ENCODE measurements at places on chromosomes 2 and 18.

DNA sequence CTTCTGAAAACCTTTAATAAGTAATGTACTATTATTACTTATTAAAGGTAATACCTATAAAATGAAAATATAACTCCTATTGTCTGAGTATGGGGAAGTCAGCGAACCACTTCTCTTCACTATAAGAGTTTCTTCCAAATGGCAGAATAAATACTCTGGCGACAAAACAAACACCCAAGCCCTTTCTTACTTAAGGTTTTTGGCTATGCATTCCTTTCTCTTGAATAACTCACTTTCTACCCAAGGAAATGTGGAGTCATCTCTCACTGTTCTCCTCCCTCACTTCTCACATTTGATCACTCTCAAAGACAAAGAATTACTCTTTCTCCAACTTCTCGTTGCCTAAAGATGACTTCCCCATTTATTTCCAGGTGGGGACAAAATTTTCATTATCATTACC lies 816.8 kb upstream of the CRIM1 start:
- no peak for DNase-seq

- no peak for DNase-seq
These were observed 47.8 kb downstream of the CCDC195 start for GRCh38 chr2:224668123-224668909.

DNA sequence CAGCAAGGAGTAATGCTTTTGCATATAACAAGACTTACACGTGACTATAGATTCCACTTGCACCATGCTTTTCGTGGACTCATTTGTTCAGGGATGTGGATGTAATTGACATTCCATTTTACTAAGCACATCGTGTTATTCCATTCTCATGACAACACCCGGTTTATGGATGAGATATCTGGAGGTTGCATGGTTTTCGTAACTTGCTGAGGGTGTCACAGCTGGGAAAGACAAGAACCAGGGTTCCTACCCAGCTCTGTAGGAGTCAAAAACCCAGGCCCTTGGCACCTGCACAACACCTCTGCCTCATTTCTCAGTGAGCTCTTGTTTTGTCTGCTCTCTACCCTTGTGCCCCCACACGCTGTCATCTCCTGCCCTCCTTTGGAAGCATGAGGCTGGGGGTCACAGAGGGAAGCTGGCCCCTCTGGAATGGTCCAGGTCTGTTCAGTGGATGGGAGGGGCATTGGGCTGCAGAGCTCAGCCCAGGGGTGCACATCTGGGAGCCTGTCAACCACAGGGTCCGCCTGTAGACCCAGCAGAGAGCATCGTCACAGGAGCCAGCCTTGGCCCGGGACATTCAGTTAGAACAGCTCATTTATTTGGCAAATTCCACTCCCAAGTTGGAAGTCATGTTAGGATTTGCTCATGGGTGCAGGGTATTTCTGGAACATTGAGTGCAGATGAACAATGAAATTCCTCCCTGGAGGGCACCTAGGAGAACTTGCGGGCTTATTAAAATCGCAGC lies 120.1 kb upstream of the TWIST2 start:
- DNase-seq = peak; percentile 30

- peak; percentile 76 for DNase-seq
These were observed 6.2 kb downstream of the HAUS1 start for GRCh38 chr18:46110406-46110805.

- DNase-seq = no peak
These were observed 65.7 kb downstream of the TRABD2A start for GRCh38 chr2:84815146-84815545.

DNA sequence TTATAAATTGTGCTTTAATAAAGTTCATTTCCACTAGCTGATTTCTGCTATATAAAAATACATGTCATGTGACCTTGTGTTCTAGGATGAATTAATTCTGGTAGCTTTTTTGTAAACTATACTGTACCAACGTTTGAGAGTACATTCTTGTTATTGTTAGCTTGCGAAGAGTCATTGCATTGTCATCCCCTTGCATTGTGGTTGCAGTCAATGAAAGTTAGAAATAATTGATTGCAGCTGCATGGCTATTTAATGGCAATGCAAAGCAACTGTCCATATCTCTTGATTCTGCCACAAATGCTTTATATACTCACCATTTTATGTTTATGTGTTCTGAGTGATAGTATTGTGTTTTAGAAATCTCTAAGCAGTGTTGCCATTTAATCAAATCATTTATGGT lies 91.6 kb downstream of the ZNF407 start:
- no peak for DNase-seq

DNA sequence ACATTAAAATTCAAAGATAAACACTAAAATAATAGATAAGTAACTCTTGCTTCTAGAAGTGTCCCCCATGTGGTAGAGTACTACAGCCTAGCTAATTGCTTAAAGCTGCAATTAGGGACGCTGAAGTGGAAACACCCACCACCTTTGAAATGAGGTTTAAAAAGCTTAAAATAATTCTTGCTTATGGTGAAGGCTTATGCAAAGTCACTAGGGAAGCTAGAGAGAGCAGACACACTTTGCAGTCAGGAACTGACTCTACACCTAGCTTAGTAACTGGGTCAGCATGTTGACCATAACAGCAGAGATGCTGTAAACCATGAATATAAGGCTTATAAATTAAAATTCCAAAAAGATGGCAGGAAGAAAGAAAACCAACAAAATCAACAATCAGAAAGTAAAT lies 65.4 kb upstream of the DSG1 start:
- no peak for DNase-seq

DNA sequence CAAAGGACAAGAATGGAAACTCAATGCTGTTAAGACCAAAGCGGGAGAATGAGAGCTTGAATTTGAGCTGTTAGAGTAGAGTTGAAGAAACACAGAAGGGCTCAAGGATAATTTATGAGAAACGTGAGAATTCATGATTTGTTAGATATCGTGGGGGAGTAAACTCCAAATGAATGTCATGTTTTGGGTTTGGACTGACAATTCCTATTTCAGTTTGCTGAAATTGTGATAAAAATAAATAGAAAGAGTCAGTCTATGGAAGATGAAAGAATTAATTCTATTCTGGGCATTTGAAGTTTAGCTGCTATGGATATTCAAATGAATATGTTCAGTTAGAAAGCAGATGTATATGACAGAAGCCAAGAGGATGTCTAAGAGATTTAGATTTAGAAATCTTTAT lies 723.4 kb upstream of the PIK3C3 start:
- DNase-seq = no peak

DNA sequence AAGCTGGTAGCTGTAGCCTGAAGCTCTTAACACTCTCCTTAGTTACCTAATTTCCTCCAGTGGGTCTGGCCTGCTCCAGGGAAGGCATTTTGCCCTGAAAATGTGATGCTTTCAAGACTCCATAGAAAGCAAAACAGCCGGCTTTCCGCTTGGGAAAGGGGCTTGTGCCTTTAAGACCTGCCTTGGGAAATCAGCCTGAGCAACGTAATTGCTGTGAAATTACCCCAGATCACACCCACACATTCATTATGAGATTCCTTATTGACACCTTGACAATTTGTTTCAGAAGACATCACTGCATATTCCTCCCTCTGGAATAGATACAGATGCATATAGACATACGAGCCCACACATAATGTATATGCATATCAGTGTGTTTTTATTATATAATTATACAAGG lies 190.5 kb upstream of the SKOR2 start:
- DNase-seq = peak; percentile 15

GRCh38 chr18:74281011-74281979 lies 10.5 kb downstream of the CYB5A start:
- DNase-seq = peak; percentile 37
